Regular cardiac myocyte (primary cell): ENCODE measurements at places on chromosomes 13 and 19. TPM values are rescaled to one million over a fixed set of nuclear protein-coding genes. Genes with fewer than 3 reads are reported as not detected.

GARIN5A gene
- 0.28 TPM in 1 of 2 replicates, not detected in the other for total RNA-seq

FUT1 gene
- under 0.01 and 0.58 TPM in 2 replicates for total RNA-seq

ATP11A gene
- total RNA-seq, result 5.6 and 10.5 TPM in 2 replicates

ENOX1 gene
- 2.1 and 10.1 TPM in 2 replicates for total RNA-seq

UHRF1 gene
- total RNA-seq, result 7.0 and 175 TPM in 2 replicates

ZNF724 gene
- total RNA-seq, result 5.1 and 15.1 TPM in 2 replicates

FAM124A gene
- total RNA-seq, result 0.96 and 1.1 TPM in 2 replicates

FAAP24 gene
- total RNA-seq, result 2.0 and 3.1 TPM in 2 replicates

MIA gene
- total RNA-seq, result 0.85 TPM in 1 of 2 replicates, not detected in the other

SPRY2 gene
- 22.8 and 47.9 TPM in 2 replicates for total RNA-seq

ZNF805 gene
- 24.0 and 36.6 TPM in 2 replicates for total RNA-seq

TEX29 gene
- total RNA-seq, result 0.38 TPM in 1 of 2 replicates, not detected in the other

ATP1A3 gene
- under 0.01 TPM in 1 of 2 replicates, not detected in the other for total RNA-seq

CYP2A6 gene
- total RNA-seq, result not detected in 2 replicates

VSTM1 gene
- total RNA-seq, result not detected in 2 replicates

IFNL1 gene
- not detected in 2 replicates for total RNA-seq

ASPDH gene
- not detected in 2 replicates for total RNA-seq

GJA3 gene
- 0.56 and 0.96 TPM in 2 replicates for total RNA-seq

KIRREL2 gene
- total RNA-seq, result 0.28 TPM in 1 of 2 replicates, not detected in the other

RNF225 gene
- total RNA-seq, result 0.38 TPM in 1 of 2 replicates, not detected in the other

RPL21 gene
- 804 and 890 TPM in 2 replicates for total RNA-seq

HAUS8 gene
- 0.56 and 9.4 TPM in 2 replicates for total RNA-seq

TNNT1 gene
- total RNA-seq, result 3.4 and 3.8 TPM in 2 replicates

PDX1 gene
- total RNA-seq, result not detected in 2 replicates

ARHGEF7 gene
- 37.6 and 51.6 TPM in 2 replicates for total RNA-seq

B3GNT3 gene
- not detected in 2 replicates for total RNA-seq

LYPD3 gene
- total RNA-seq, result under 0.01 and 0.28 TPM in 2 replicates

GFY gene
- total RNA-seq, result not detected in 2 replicates

OLFM4 gene
- not detected in 2 replicates for total RNA-seq

SLAIN1 gene
- total RNA-seq, result 0.38 and 0.56 TPM in 2 replicates

DPF1 gene
- 0.28 and 3.5 TPM in 2 replicates for total RNA-seq

CCDC97 gene
- total RNA-seq, result 6.2 and 6.3 TPM in 2 replicates

ZNF493 gene
- 5.2 and 12.7 TPM in 2 replicates for total RNA-seq

AP1M2 gene
- 2.9 TPM in 1 of 2 replicates, not detected in the other for total RNA-seq
